D341Med (cell line): ENCODE measurements at places on chromosomes 2 and 18.

GRCh38 chr2:184597571-184597991, 748 bp upstream of the ZNF804A start:
- DNase-seq = no peak

- DNase-seq = no peak
These were observed 91.3 kb upstream of the ITGB6 start for GRCh38 chr2:160291382-160291781.

GRCh38 chr2:170991398-170992182, 62.5 kb downstream of the GORASP2 start:
- DNase-seq = no peak

- no peak for DNase-seq
These were observed 53.6 kb downstream of the FAM228A start for GRCh38 chr2:24228470-24228869.

DNA sequence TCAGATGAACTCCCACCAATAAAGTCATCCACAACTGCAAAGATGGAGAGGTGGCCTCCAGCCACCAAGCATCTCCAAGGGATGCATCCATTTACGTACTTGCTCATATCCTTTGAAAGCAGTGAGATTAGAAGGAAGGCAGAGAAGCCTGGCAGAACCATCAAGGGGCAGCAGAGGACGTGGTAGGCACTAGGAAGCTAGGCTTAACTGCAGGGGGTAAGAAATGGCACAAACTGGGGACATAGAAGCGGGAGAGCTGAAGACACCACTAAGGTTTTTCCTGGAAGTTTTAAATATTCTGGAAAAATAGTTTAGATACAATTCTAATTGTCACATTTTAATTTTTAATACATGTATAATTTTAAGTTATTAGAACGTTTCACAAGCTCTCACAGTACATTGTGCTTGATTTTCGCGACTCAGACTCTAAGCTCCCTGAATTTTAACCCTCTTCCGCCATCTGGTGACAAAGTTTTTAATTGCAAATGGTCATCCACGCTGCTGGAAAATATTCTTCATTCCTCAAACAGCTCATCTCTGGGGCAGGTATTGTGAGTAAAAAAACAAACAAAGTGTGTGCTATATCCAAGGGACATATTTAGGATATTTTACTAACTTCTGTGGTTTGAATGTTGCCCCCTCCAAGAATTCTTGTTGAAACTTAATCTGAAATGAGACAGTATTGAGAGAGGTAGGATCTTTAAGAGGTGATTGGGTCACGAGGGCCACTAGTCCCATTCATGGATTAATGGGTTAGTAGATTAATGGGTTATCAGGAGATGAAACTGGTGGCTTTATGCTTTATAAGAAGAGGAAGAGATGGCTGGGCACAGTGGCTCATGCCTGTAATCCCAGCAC, 1.6 kb upstream of the PSTPIP2 start:
- peak; percentile 65 for DNase-seq

GRCh38 chr18:48813321-48813720, 137.4 kb downstream of the SMAD7 start:
- no peak for DNase-seq

- peak; percentile 29 for DNase-seq
These were observed 16.3 kb upstream of the GTF2A1L start for GRCh38 chr2:48601349-48601748.
